Stimulated activated CD8-positive, alpha-beta memory T cell treated with anti-CD3 and anti-CD28 coated beads, Interleukin-2, amount 100 ng/mL, for 48 hours (primary cell): ENCODE measurements at places on chromosomes 7 and 10.

GRCh38 chr10:121854809-121855445 lies 72.9 kb downstream of the ATE1 start:
- no peak for DNase-seq

DNA sequence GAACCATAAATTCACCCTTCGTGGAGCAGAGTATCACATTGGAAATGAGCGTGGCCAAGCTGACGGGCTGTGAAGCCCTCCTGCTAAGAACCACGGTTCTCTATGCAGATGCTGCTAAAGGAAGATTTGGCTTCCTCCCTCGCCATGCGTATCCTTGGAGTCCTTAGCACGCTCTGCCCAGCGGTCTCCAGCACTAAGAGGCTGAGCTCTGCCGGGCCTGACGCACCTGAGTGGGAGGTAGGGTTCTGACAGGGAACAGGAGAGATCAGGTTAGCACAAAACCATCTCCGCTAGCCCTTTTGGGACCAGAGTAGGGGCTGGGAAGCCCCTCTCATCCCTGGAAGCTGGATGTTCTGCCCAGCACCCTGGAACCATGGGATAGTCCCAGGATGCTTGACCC lies 225.8 kb downstream of the KCNMA1 start:
- DNase-seq, result no peak

- no peak for DNase-seq
These were observed 7.0 kb upstream of the CFAP69 start for GRCh38 chr7:90238022-90238421.

- peak; percentile 55 for DNase-seq
These were observed 65.7 kb downstream of the VWA2 start for GRCh38 chr10:114304571-114305421.

GRCh38 chr7:92769394-92769699 lies 67.0 kb downstream of the CDK6 start:
- DNase-seq, result no peak

- DNase-seq, result no peak
These were observed 46.4 kb downstream of the AOAH start for GRCh38 chr7:36677769-36678437.

GRCh38 chr7:96285579-96285978 lies 36.3 kb downstream of the SLC25A13 start:
- no peak for DNase-seq

DNA sequence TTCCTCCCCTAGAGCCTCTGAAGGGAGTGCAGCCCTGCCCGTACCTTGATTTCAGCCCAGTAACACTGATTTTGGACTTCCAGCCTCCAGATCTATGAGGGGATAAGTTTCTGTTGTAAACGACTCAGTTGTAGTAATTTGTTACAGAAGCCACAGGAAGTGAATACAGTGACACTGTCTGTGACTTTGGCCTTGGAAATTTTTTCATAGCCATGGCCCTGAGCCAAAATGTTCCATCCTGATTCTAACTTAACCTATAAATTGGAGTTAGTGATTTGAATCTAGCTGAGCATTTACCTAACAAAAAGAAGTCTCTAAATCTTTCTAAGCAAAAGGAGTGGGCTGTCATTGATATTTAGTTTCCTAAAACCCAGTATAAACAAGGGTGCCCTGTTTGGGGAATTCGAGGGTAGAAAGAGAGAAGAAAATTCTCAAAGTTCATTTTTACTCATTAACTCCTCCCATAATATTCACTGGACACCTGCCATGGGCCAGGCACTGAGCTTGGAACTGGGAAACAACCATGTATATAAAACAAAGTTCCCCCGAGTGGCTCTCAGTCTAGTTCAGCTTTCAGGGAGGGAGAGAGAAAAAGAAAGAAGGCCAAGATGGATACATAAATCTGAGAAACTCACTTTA lies 162.3 kb downstream of the SKIDA1 start:
- DNase-seq, result no peak

- DNase-seq, result no peak
These were observed 3.1 kb downstream of the KLLN start for GRCh38 chr10:87860156-87860795.

- DNase-seq, result no peak
These were observed 82.5 kb downstream of the TMEM178B start for GRCh38 chr7:141156407-141156806.

DNA sequence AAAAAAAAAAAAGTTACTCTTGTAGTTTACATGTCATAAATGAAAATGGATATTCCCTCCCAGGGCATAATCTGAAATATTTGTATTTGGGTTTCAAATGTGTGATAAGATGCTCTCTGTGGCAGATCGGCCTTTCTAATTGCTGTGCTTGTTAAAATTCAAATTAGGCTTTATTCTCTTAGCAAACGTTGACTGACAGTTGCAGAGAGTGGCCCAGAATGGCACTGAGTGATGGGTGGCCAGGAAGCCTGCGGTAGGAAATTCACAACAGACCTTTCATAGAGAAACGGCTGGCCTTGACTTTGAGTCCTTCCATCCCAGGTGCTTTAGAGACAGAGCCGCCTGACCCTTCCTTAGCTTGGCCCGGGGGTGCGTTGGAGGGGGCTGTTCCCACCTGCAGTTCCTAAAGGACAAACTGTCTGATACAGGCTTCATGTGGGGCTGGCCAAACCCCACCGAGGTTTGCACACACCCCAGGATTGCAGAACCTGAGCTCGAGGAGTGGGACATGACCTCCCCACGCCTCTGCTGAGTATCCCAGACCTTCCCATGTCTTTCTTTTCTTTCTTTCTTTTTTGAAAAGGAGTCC lies 152.7 kb downstream of the CUX1 start:
- DNase-seq, result no peak

GRCh38 chr10:22856444-22857074 lies 71.3 kb upstream of the ARMC3 start:
- DNase-seq, result no peak

- DNase-seq, result no peak
These were observed 19.5 kb downstream of the HDAC9 start for GRCh38 chr7:18515067-18515466.
